ENCODE measurements at places on chromosomes 5 and 9.

- H3K4me3 ChIP-seq = no peak overlapping the region
- DNase-seq = no peak
- H3K27ac ChIP-seq = no peak overlapping the region
- no peaks in the 10 kb centered on the region for H3K4me1 ChIP-seq
These were observed 16.1 kb downstream of the LHFPL2 start for GRCh38 chr5:78632467-78632866.

DNA sequence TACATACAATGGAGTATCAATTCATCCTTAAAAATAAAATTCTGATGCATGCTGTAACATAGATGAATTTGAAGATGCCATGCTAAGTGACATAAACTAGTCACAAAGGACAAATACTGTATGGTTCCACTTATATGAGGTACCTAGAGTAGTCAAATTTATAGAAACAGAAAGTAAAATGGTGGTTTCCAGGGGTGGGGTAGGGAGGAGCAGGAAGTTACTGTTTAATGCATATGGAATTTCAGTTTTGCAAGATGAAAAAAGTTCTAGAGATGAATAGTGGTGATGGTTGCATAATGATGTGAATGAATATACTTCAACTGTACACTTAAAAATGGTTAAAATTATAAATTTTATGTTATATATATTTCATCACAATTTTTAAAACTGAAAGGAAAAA, 57.3 kb upstream of the FNIP1 start:
- H3K4me3 ChIP-seq = peak overlapping the region; percentile 23
- no peak overlapping the region for H3K27ac ChIP-seq
- H3K36me3 ChIP-seq = no peaks in the 10 kb centered on the region
- H3K4me1 ChIP-seq = peaks cover 13% of the 10 kb centered on the region
- H3K27me3 ChIP-seq = no peaks in the 10 kb centered on the region
- no peak for DNase-seq

- no peak overlapping the region for H3K4me3 ChIP-seq
- no peaks in the 10 kb centered on the region for H3K4me1 ChIP-seq
- no peak for DNase-seq
- no peaks in the 10 kb centered on the region for H3K36me3 ChIP-seq
These were observed 732.7 kb downstream of the SEMA5A start for GRCh38 chr5:8813180-8813579.

- no peak for DNase-seq
- H3K27me3 ChIP-seq = no peaks in the 10 kb centered on the region
- H3K4me3 ChIP-seq = no peak overlapping the region
- H3K4me1 ChIP-seq = peaks cover 41% of the 10 kb centered on the region
- peaks cover 19% of the 10 kb centered on the region for H3K36me3 ChIP-seq
These were observed 4.8 kb downstream of the USP20 start for GRCh38 chr9:129840034-129840433.

- H3K36me3 ChIP-seq = no peaks in the 10 kb centered on the region
- no peak overlapping the region for H3K4me3 ChIP-seq
- no peak for DNase-seq
- H3K4me1 ChIP-seq = no peaks in the 10 kb centered on the region
These were observed 64.1 kb upstream of the TLE1 start for GRCh38 chr9:81753436-81753835.

DNA sequence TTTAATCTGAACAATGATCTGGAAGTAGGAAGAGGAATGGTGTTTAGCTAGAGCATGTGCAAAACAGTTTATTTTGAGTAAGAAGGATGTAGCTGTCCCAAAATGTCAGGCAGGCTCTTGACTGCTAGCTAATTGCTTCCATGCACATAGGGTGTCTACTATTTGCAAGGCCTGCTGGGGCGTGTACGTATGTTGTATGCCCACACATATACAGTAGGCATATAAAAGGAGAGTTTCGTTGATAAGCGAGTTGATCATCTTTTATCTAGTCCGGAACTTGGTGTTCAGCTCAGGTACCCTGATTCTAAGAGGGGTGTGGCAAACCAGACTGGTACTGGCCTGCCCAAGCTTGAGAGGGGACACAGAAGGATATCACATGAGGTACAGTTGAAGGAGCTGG, 177.2 kb downstream of the GOLPH3 start:
- H3K27me3 ChIP-seq = peaks cover 9% of the 10 kb centered on the region
- no peak overlapping the region for H3K4me3 ChIP-seq
- H3K36me3 ChIP-seq = no peaks in the 10 kb centered on the region
- no peak for DNase-seq

DNA sequence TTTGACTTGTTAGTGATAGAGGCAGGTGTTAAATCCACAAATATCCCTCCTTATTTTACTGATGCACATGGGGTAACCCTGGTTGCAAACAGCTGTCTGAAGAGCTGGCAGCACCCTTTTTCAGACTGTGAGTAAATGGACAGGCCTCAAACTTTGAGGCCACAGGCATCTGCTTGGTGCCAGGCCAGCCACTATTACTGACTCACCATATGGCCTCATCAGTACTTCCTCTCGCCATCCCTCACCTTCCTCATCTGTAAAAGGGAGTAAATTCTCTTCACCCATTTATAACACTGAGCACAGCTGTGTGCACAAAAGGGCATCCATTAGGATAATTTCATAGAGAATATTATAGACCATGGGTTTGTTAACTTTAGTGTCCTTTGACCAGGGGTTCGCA, 11.9 kb upstream of the TNIP1 start:
- H3K4me3 ChIP-seq = no peak overlapping the region
- no peaks in the 10 kb centered on the region for H3K27me3 ChIP-seq
- peaks cover 8% of the 10 kb centered on the region for H3K36me3 ChIP-seq
- DNase-seq = no peak

DNA sequence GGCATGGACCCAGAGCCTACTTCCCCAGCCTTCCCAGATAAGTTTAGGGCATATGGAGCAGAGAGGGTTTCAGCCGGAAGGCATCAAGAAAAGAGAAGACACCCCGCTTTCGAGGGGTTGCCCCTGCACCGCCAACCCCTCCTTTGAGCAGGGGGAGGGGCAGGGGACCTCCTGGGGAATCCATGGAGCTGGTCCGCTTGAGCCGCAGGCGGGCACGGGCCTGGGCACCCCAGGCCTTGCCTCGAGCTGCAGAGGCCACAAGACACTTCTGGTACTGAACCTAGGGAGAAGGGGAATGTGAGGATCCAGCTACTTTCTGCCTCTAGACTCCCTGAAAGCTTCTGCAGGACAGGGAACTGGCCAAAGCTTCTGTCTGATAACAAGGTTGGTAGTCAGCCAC, 1.3 kb upstream of the SRA1 start:
- DNase-seq = no peak
- H3K4me1 ChIP-seq = peaks cover 47% of the 10 kb centered on the region
- no peaks in the 10 kb centered on the region for H3K27me3 ChIP-seq
- H3K27ac ChIP-seq = no peak overlapping the region
- H3K4me3 ChIP-seq = no peak overlapping the region

- peaks cover 2% of the 10 kb centered on the region for H3K36me3 ChIP-seq
- peak; percentile 27 for DNase-seq
- peaks cover 19% of the 10 kb centered on the region for H3K27me3 ChIP-seq
- peak overlapping the region; percentile 16 for H3K4me3 ChIP-seq
These were observed 3.8 kb downstream of the IFNA1 start for GRCh38 chr9:21443849-21444625.

- H3K4me1 ChIP-seq = no peaks in the 10 kb centered on the region
- no peak overlapping the region for H3K27ac ChIP-seq
- H3K36me3 ChIP-seq = no peaks in the 10 kb centered on the region
- no peak overlapping the region for H3K4me3 ChIP-seq
These were observed 38.1 kb downstream of the BASP1 start for GRCh38 chr5:17255471-17256021.

DNA sequence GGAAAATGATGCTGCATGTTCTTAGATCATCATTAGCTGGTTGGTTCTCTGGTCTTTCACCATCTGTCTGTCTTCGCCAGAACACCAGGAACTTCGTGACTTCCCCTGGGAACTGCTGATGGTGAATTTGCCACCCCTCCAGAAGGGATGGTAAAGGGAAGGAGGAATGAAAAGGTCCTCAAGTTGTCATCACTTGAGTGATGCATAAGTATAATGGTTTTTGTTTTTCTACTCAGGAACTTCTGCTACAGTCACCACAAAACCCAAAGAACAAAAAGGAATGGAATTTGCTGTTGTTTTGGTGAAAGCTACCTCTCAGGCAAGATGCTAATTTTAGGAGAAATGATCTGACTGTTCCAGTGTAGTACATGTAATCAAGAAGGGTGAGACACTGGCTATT, 328.4 kb downstream of the ARHGEF28 start:
- DNase-seq = no peak
- peaks cover 44% of the 10 kb centered on the region for H3K27me3 ChIP-seq
- H3K36me3 ChIP-seq = no peaks in the 10 kb centered on the region

DNA sequence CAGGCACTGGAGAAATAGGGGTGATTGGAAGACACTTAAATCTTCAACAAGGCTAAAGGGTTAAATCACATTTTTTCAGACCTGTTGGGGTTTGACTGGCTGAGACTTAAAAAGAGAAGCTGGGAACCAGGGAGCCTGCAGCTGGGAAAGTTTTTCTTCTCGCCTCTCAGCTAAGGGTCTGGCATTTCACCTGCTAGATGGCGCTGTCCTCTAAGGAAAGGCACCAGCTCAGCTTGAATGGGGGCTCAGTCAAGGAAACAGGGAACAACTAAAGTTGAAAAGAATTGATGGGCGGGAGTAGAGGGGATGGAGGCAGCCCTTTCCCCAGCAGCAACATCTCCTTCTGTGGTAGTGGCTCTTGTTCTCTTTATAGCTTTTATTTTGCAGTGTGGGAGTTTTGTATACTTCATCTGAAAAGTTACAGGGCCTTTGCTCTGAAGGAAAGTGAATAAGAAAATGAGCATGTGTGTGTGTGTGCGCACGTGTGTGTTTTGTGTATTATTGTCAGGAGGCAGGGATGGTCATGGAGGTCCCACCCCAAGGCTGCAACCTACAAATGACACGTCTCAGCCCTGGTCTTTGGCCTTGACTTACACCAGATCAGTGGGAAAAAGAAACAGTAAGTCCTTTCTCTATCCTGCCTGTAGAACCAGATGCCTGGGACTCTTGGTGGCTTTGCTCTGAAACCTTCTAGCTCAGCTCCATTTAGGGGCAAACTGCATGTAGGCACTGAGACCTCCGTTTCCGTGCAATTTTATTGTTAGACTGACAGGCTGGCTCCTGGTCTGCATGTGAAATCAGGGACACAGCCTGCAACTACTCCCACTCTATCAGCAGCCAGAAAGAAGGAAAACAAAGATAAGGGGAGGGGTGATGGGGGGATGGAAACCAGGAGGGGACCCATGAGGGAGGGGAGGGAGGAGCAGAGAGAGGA, 316.2 kb upstream of the CLINT1 start:
- H3K27me3 ChIP-seq = peaks cover 55% of the 10 kb centered on the region
- H3K36me3 ChIP-seq = peaks cover 2% of the 10 kb centered on the region
- no peak for DNase-seq
- no peak overlapping the region for H3K4me3 ChIP-seq
- H3K27ac ChIP-seq = no peak overlapping the region

DNA sequence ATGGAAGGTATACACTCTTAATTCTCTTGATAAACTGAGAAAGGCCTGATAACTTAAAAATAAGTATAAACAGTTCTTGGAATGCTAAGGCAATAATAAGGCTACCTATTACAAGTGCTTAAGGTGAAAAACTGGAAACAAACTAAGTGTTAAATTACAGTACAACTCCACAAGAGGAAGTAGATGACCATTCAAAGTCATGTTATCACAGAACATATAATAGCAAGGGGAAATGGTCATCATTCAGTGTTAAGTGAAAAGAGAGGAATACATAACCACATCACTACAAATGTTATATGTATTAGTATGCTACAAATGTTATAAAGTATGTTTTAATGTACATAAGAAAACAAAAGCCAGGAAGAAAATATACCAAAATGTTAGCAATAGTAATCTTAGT, 135.9 kb downstream of the CCDC192 start:
- H3K27ac ChIP-seq = no peak overlapping the region
- no peak overlapping the region for H3K4me3 ChIP-seq
- peaks cover 5% of the 10 kb centered on the region for H3K27me3 ChIP-seq

GRCh38 chr9:71515626-71516025, 252.7 kb downstream of the CEMIP2 start:
- H3K4me3 ChIP-seq = no peak overlapping the region
- no peaks in the 10 kb centered on the region for H3K4me1 ChIP-seq
- no peak for DNase-seq
- peaks cover 66% of the 10 kb centered on the region for H3K27me3 ChIP-seq
- no peak overlapping the region for H3K27ac ChIP-seq

DNA sequence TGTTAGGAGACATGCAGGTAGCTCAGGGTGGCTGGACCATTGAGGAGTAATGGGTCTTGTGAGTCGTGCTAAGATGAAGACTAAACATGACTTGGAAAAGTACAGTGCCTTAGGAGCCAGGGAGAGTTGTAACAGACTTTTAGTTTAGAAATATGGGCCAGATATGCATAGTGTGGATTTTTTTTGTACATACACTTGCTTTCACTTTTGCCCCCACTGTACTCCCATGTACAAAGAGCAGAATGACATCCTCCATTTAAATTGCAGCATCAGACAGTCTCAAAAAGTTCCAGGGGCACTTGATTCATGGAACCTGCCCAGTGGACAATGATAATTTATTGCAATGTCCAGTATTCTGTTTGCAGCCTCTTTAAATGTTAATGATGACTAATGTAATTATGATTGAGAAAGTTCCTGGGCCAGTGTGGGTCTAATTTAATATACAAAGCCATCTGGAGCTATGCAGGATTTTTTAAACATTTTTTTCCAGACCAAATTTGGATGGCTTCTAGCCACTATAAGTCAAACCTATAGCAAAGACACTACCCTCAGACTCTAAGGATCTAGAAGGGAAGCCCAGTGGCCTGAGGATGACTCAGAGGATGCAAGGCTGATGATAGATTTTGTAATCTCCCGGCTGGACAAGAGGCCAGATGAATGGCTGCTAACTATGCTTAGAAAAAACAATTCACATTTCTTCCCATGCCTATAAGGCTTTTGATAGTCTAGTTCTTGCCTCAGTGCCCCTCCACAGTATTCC, 80.1 kb downstream of the TRPC7 start:
- peaks cover 31% of the 10 kb centered on the region for H3K27me3 ChIP-seq
- no peak overlapping the region for H3K27ac ChIP-seq
- no peaks in the 10 kb centered on the region for H3K4me1 ChIP-seq
- no peak for DNase-seq
- H3K4me3 ChIP-seq = no peak overlapping the region
- H3K36me3 ChIP-seq = no peaks in the 10 kb centered on the region

- peak overlapping the region; percentile 93 for H3K4me3 ChIP-seq
- H3K4me1 ChIP-seq = peaks cover 41% of the 10 kb centered on the region
- H3K27ac ChIP-seq = peak overlapping the region; percentile 94
- H3K36me3 ChIP-seq = peaks cover 47% of the 10 kb centered on the region
- H3K27me3 ChIP-seq = no peaks in the 10 kb centered on the region
These were observed 797 bp downstream of the FAM78A start for GRCh38 chr9:131275332-131276093.

DNA sequence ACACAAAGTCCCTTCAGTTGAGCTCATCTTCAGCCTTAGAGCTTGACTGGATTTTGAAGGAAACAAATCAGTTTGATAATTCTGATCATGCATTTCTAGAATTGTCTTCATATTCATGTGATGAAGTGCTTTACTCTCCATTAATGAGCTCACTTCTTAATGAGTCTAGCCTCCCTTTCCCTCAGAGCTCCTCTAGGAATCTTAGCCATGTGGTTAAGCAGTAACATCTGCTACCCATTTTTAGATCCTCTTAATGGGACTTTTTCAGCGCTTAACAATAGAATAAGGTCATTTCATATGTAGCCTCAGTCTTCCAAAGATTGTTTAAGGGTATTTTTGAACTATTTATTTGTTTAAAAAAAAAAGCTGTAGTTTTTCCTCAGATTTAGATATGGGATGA, 36.9 kb upstream of the LURAP1L start:
- DNase-seq = no peak
- no peak overlapping the region for H3K4me3 ChIP-seq
- H3K4me1 ChIP-seq = no peaks in the 10 kb centered on the region
- no peaks in the 10 kb centered on the region for H3K36me3 ChIP-seq
- H3K27me3 ChIP-seq = no peaks in the 10 kb centered on the region

Measured in central memory CD8-positive, alpha-beta T cell (primary cell).